ENCODE measurements at places on chromosomes 2 and 18.

DNA sequence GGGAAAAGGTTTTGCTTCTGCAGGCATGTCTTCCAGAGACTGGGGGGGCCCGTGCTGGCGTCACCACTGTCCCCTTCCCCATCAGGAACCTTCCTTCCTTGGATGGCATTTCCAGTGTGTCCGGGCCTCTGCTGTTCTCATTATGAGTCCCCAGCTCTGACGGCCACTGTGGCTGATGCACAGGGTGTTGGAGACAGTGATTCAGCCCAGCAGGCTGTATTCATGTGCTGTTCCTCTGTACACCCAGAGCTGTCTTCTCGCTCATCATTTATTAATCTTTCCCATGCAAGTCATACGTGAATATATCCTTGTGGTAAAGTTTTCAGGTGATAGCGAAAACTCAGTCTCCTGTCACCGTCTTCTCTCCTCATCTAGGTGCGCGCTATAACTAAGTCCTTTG, 57.7 kb downstream of the ASAP2 start:
- DNase-seq = no peak

GRCh38 chr2:230413479-230413878, 2.5 kb upstream of the SP100 start:
- no peak for DNase-seq

DNA sequence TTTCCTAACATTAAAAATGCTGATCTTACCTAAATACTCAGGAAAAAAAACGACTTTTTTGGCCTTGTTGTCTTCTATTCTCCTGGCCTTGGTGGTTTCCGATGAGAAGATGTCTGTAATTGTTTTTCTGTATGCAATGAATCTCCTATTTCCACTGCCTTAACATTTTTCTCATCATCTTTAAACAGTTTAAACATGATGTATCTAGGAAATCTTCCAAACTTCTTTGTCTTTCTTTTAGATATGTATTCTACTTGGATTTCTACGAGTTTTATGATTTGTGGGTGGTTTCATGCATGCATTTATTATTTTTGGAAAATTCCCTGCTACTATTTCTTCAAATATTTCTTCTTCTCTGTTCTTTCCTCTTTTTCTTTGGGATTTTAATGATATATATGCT, 288.6 kb upstream of the GYPC start:
- DNase-seq = no peak

DNA sequence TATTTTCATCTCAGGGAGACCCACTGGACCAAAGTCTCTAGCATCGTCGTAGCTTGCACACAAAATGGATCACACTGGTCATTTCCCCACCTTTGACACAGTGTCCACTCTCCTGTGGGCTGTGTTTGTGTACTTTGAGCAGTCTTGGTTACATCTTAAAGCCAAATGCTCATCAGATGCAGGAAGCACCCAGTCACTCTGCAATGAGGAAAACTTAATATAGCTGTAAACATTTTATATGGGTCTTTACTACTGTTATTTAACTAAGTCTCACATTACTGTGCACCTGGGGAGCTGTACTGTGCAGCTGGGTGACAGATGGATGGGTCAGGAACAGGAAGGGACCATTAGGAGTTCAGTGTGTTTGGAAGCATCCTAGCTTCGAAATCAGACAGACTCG, 109.0 kb upstream of the CXCR4 start:
- no peak for DNase-seq

DNA sequence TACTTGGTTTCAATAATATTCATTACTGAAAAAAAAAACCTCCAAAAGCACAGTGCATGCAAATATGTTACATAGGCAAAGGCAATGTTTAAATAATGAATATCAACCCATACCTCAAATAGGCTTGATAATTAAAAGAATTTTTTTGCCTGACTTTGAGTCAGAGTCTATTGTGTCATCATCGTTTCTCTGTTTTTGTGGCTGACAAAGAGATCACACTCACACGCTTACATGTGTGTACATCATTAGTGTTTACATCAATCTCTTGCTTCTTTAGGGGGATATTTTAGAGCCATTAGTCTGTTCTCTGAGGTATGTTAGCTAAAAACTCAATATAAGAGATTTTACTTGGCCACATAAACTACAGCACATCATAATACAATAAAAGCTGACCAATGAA, 150.3 kb upstream of the MMADHC start:
- DNase-seq = no peak

DNA sequence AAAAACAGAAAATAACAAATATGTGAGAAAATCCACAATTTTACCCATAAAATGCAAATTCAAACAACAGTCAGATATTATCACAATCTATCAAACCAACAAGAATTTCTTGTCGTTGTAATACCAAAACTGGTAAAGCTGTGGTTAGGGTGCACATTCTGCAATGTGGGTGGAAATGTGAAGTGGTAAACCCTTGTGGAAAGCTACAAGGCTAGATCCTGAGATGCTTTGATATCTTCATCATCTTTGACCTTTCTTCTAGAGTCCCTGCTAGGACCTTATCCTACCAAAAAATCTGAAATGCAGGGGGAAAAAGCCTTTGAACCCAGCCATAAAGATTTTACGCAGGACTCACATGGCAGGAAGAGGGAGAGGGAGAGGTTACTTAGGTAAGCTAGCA, 17.2 kb upstream of the ATG16L1 start:
- DNase-seq = no peak

DNA sequence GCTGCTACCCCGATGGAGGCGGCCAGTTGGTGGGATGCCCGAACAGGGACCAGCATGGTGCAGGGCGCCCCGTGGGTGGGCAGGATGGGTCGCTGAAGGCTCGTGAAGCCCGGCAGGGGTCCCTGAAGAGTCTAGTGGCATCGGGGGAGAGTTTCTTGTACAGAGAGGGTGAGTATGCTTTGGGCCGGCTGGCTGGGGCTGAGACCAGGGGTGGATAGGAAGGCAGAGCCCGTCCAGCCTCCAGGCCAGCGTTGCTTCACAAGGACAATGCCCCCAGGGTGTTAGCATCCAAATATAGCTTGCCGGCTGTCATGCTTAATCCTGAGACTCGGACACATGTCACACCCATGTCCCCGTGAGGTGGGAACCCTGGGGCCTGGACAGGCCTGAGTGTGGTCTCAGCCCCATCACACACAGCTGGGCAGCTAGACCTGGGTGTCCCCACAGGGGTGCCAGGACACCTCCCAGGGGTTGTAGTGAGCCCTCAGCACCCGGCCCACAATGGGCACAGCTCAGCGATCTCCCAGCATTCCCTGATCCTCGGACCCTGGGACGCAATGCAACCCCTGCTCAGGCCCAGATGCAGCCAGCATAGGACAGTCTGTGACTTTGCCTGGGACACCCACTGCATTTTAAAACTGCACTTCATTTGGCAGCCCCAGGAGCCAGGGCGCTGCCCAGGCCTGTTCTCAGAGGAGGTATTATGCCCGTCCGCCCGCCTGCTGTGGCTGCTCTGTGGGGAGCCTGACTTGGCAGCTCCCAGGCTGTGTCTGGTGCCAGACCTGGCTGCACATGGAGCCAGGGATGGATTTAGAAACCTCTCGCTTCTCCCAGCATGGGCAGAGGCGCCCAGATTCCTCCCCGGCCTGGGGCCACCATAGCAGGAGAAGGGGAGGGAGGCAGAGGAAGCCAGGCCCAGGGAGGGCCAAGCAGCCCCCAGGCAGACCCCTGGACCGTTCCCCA, 36.4 kb downstream of the RAMP1 start:
- DNase-seq = no peak

- no peak for DNase-seq
Measured at GRCh38 chr2:214410128-214410775, 602 bp upstream of the VWC2L start.

DNA sequence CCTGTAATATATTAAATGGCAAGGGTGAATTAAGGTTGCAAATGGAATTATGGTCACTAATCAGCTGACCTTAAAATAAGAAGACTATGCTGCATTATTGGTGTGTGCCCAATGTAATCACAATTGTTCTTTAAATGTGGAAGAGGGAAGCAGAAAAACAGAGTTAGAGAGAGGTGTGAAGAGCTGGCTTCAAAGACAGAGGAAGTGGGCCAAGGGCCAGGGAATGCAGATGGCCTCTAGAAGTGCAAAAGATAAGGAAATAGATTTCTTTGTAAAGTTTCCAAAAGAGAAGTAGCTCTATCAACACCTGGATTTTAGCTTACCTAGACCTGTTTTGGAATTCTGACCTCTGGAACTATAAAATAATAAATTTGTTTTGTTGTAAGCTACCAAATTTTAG, 276.0 kb downstream of the LRRTM1 start:
- DNase-seq = no peak

- no peak for DNase-seq
Measured at GRCh38 chr18:389658-390357, 110.7 kb downstream of the COLEC12 start.

GRCh38 chr2:85421260-85422071, 3.0 kb downstream of the SH2D6 start:
- DNase-seq = no peak

DNA sequence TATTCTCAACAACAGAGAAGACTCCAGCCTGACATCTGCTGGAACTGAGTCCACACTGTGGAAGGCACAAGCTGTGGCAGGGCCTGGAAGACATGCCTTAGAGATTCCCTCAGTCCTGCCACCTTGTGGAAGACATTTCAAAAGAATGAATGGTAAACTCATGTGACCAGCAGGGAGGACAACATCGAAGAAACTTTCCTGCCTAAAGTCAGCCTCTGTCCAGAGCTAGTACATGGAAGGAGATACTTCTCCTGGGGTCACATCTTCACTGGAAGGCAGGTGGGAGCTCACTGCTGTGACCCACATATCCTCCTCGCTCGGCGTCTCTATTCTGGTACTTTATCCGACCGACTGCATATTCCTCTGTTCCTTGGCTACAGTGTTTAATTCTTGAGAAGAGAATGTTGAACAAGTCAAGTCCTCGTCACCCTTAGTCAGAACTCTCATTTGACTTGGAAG, 59.5 kb downstream of the PUM2 start:
- DNase-seq = peak; percentile 61

DNA sequence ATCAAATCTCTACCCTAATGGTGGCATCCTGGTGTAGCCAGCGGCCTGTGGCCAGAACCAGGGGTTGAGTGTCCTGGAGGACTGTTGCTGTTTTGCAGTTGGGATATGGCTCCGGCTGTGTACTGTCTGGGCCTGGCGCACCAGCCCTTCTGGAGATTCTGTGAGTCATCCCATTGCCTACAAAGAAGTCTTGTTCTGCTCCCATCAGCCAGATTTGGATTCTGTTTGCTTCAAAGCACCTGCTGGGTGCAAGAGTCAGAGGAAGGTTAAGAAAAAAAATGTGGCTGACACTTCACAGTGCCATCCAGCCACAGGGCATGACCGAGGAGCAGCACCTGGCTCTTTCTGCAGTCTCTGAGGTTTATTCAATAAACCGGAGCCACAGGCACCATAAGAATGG, 41.0 kb upstream of the ASAP2 start:
- no peak for DNase-seq

DNA sequence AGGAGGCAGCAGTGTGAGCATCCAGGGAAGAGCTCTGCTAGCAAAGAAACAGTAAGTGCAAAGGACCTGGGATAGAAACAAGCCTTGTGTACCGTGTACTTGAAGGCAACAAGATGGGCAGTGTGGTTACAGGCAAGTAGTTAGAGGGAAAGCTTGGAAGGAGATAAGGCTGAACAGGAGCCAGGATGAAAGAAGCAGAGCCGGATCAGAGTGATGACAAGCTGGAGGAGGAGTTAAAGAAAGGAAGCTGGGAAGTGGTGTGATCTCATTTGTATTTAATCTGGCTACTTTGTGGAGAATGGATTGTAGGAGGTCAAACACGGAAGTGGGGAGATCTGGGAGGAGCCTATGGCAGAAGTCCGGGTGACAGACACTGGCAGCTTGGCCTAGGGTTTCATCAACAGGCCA, 44.7 kb upstream of the VPS54 start:
- no peak for DNase-seq

DNA sequence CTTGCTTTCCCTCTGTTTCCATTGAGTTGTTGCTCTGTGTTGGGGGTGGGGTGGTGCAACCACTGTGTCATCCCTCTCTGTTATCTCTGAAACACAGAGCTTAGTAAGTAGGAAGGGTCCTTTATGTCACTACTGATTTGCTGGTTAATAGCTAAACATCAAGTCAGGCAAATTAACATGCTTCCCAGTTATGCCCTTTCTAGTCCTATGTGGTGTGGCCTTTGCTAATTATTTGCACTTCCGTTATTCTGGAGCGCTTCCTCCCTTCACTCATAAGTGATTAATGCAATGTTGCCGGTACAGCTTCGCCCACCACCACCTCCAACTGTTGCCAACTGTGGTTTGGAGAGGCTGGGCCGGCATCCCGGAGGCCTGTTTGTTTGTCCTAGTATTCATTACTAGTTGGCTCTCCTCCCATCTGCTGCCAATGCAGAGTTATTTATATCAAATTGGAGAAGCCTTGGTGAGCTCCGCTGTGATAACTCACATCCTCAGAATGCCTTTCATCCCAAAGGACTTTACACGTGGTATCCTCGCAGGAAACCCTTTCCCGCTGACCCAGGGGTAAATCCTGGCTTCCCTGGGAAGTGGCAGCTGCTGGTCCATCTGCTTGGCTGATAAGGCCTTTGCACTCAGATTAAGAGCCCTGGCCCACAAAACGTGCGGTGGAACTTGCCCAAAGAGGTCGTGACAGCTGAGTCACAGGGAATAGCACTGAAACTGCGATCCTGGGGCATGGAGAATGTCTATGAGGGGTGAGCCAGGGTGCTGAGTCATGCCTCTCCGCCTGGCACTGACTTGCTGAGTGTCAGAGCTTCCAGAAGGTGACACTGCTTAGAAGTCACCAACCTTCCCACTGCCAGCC, 72.0 kb upstream of the ZCCHC2 start:
- DNase-seq = peak; percentile 76

DNA sequence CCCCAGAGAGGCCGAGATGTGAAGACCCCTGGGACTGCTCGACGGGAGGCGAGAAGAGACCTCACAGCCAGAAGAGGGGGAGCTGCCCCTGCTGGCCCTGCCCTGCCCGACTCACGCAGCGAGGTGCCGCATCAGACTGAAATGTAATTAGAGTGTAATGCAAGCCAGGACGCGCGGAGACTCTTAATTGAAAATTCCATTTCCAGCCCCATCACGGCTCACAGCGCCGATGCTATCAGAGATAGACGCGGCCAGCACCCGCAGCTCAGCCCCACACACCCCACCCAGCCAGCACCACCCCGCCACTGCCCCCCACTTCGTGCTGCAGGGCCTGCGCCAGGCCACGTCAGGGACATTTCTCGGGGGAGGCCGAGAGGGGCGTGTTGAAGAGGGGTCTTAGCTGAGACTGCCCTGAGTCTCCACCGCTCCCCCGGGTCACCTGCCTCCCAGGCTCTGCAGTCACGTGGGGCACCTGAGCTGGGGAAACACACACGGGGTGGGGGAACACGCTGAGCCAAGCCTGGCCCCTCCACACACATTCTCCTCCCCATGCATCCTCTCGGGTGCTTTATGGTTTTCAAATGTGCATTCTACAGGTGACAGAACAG, 78.1 kb downstream of the TEX51 start:
- no peak for DNase-seq

GRCh38 chr2:191255271-191255670, 10.1 kb downstream of the MYO1B start:
- no peak for DNase-seq

All from epithelial cell of proximal tubule (primary cell).